ENCODE measurements at places on chromosomes 3 and 15.

GRCh38 chr3:132726341-132726823 is 4.2 kb upstream of the NPHP3 start:
- DNase-seq: no peak

DNA sequence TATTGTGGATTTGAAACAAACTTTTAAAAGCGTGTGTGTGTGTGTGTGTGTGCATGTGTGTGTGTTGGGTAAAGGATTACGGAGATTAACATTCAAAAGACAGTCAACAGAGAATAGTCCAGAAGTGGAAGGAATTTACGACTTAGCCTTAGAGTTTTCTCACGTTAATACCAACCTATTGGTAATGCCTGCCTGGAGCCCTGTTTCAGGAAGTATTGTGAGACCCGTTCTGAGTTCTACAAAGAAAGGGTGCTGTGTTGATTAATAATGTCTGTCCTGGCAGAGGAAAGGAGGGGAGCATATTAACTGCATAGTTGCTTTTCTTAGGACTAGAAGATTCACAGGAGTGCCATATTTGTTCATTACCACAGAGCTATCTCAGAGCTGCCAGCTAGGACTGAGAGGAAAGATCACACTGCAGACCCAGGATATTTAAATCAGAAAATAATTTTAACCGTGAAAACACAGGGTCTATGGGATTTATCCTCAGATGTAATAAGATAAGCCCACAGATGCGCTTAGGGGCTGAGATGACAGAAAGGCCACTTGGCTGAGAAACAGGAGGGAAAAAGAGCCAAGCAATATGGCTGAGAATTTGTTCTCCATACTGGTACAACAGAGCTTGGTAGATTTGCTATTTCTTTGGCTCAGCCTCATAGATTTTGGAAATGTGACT is 40.5 kb upstream of the FRMD4B start:
- no peak for DNase-seq

GRCh38 chr3:156317462-156318074 is 197.2 kb downstream of the KCNAB1 start:
- peak; percentile 33 for DNase-seq

GRCh38 chr15:97490429-97490828 is 470.1 kb upstream of the ARRDC4 start:
- no peak for DNase-seq

- DNase-seq: peak; percentile 1
Measured at GRCh38 chr15:71893691-71894090, 83.3 kb downstream of the NR2E3 start.

DNA sequence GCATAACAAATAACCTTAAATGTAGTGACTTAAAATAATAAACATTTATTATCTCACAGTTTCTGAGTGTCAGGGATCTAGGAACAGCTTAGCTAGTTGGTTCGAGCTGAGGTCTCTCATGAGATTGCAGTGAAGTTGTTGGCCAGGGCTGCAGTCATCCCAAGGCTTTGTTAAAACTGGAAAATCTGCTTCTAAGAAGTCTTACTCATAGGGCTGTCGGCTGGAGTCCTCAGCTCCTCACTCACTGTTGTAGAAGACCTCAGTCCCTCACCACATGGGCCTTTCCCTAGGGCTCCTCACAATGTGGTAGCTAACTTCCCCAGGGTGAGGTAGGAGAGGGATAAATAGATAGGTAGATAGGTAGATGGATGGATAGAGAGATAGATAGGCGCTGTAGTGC is 20.8 kb upstream of the SLC7A14 start:
- no peak for DNase-seq

DNA sequence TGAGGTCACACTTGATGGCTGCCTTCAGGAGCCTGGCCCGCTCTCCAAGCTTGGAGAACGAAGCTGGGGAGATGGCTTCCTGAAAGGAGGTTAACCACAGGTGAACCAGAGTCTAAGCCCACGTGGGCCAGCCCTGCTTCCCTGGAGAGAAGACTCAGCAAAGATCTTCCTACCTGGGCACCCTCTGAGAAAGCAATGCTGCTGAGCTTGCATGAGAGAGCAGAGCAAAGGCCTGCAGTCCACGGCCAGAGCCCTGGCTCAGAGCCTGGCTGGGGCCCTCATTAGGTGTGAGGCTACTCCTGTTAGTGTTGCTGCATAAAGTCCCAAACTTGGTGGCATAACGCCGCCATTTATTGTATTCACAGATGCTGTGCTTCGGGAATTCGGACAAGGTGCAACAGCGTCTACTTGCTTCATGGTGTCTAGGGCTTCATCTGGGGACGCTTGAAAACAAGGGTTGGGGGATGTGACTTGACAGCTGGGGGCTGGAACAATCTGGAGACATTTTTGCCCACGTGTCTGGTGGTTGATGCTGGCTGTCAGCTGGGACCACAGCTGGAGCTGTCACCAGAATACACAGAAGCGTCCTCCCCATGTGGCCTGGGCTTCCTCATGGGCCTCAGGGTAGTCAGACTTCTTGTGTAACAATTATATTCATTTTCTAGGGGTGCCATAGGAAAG is 87.9 kb upstream of the MEF2A start:
- no peak for DNase-seq

GRCh38 chr15:67142767-67143100 is 77.3 kb downstream of the SMAD3 start:
- DNase-seq: no peak

DNA sequence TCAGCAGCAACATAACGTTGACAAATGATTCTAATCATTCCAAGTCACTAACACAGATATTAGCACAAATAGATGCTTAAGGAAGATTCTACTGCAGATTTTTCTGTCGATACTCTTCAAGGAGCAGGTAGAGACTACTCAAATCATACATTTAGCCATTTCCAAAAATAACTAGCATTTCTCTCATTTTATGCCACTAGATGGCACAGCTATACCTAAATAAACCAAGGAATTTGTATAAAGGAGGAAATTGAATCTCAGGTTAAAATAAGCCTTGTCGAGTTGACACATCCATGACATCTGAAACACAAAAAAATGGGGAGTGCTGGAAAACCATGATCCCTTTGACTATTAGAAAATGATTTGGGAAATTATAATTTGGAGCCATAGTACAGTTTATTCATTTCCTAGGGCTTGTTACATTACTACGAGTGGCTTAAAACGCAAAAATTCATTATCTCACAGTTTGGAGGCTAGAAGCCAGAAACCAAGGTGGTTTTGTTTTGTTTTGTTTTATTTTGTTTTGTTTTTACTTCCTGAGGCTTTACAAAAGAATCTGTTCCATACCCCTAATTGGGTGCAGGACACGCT is 59.5 kb upstream of the STRIT1 start:
- DNase-seq: peak; percentile 17

- no peak for DNase-seq
Measured at GRCh38 chr15:69748131-69748530, 295.5 kb downstream of the RPLP1 start.

GRCh38 chr3:50222169-50222528 is 13.9 kb upstream of the GNAI2 start:
- DNase-seq: no peak

DNA sequence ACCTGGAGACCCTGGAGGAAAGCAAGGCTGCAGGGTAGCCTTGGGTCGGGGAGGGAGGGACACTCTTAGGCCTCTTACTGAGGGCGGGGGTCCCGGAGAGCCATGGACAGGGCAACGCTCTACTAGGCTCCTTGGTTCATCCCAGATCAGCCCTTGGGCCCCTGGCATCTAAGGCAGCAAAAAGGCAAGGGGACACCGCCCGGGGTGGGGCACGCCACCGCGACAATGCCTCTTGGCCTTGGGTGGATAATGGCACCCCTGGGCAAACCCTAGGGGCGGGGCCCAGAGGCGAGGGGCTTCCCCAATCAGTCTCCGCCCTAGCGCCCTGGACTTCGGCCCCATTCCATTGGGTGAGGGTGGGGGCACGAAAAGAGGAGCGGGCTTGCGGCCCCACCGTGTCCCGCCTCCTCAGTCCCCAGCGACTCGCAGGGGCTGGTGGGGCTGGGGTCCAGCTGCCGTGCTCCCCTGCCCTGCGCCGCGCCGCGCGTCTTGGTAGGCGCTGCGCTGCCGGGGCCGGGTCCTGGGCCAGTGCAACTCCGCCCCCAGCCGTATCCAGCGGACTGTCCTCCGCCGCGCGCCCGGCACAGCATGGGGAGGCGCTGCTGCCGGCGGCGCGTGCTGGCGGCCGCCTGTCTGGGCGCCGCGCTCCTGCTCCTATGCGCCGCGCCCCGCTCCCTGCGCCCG is at the start of gene CHST13:
CHST13 (plus strand) TSS at position 411 of the 684 bp plus-strand sequence; CDS start at position 589, 178 bp downstream.
- DNase-seq: peak; percentile 12

DNA sequence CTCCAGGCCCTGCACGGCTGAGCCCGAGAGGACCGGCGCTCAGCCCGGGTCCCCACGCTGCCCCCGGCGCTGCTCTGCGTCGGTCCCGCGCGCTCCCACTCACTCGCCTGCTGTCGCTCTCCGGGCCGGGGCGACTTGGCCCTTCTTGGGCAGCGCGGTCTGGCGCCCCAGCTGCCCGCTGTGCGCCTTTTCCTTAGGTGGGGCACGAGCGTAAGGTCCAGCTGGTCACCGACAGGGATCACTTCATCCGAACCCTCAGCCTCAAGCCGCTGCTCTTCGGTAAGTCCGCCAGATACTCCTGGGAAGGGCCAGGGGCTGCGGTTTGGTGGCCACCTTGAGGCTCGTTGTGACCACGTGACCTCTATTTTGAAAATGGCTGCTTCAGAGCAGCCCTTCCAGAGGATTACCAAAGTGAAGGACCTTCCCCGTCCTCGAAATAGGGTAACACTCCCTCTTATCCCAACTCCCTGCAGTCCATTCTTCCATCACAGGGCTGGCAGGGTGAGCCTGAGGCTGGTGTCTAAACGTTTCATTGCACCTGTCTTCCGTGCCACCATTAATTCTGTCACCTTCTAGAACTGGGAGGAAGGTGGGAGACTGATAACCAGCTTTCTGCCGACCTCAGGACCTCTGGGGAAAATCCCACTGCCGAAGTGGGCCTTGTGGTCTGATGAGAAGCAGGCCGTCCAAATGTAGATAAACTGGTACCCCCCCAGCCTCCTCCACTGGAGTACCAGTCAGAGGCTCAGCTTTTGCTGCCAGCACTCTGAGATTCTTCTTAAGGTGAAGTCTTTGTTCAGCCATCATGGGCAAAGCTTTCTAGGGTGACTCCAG is 812 bp downstream of the P4HTM start:
- DNase-seq: no peak

- no peak for DNase-seq
Measured at GRCh38 chr3:45048244-45048643, 22.1 kb downstream of the CLEC3B start.
